ENCODE measurements at places on chromosomes 11 and 22.

GRCh38 chr11:70816156-70816678, 417.9 kb downstream of the CTTN start:
- DNase-seq = peak; percentile 12

- no peak for DNase-seq
Observed at GRCh38 chr22:17085277-17086181, 729 bp downstream of the IL17RA start.

DNA sequence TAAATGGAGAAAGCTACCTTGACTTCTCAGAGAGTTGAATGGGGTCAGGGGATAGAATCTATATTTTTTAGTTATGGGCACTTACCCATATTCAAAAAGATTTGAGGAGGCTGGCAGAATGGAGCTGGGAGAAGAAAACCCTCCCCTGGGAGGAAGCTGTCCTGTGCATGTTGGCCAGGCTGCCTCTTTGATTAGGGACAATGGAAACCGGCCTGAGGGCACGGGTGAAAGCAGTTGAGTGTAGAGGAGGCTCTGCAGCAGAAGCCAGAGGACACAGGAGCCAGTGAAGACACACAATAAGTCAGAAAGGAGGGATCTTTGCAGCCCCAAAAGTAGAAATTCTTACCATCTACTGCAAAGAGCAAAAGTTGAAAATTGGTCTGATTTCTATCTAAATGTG, 66.6 kb upstream of the B3GAT1 start:
- DNase-seq = no peak

- DNase-seq = no peak
Observed at GRCh38 chr22:46602025-46602424, 18.2 kb upstream of the GRAMD4 start.

- no peak for DNase-seq
Observed at GRCh38 chr11:9493492-9493891, 32.7 kb downstream of the ZNF143 start.

GRCh38 chr11:134844838-134845237, 432.8 kb upstream of the B3GAT1 start:
- DNase-seq = no peak

- peak; percentile 89 for DNase-seq
Observed at GRCh38 chr11:67409781-67410368, 5.6 kb upstream of the CARNS1 start.

DNA sequence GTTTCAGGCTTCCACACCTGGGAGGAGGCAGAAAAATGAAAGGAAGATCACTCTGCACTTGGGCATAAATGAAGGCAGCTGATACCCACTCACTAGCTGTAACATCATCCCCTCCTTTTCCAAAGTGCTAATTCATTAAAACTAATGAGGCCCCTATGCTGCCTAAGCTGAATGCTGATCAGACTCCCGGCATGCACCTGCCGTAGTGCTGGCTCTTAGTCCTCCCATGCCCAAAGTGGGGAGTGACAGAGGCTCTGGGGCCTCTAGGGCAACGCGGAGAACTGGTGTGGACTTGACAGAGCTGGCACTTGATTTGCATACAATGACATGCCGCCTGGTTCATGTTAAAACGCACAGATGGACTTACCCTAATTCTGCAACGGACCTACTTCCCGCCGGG, 96.5 kb upstream of the NCAM1 start:
- no peak for DNase-seq

All from NCI-H510A treated with DMSO at 0.1 percent for 48 hours (cell line).